ENCODE measurements at places on chromosomes 7 and 10. TPM values are rescaled to one million over a fixed set of nuclear protein-coding genes. Genes with fewer than 3 reads are reported as not detected.

Gene CUZD1
- 1.1 TPM for total RNA-seq

Gene OR2A12
- total RNA-seq, result not detected

Gene TFEC
- total RNA-seq, result 9.1 TPM

Gene LRRC61
- total RNA-seq, result 17.2 TPM

Gene SEC31B
- 10.5 TPM for total RNA-seq

Gene PKD2L1
- 0.19 TPM for total RNA-seq

Gene MYL7
- total RNA-seq, result 0.57 TPM

GRCh38 chr10:57716884-57717283 lies 550.8 kb downstream of the IPMK start:
- H3K4me3 ChIP-seq, result no peak overlapping the region
- no peak overlapping the region for H3K27ac ChIP-seq
- no peaks in the 10 kb centered on the region for H3K4me1 ChIP-seq
- no peaks in the 10 kb centered on the region for H3K36me3 ChIP-seq
- no peak for DNase-seq
- no peaks in the 10 kb centered on the region for H3K27me3 ChIP-seq

- H3K4me3 ChIP-seq, result no peak overlapping the region
- H3K4me1 ChIP-seq, result no peaks in the 10 kb centered on the region
- H3K36me3 ChIP-seq, result no peaks in the 10 kb centered on the region
- no peaks in the 10 kb centered on the region for H3K27me3 ChIP-seq
- no peak for DNase-seq
Measured at GRCh38 chr10:9786576-9786975, 1231.1 kb upstream of the CELF2 start.

DNA sequence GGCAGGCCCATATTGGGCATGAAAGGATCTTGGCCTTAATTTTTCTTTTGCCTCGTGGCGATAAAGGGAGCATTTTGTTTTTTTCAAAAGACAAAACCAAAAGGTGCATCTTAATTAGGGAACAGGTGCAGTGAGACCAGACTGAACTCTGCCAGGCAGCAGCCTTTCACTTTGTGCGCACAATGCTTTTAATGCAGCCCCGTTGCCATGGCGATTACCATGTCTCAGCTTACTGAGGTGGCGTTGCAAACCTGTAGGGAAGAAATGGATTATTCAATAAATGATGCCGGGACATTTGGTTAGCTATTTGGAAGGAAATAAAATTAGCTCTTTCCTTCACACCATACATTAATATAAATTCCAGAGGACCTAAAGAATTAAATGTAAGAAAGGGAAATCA lies 61.9 kb downstream of the MYL10 start:
- no peaks in the 10 kb centered on the region for H3K27me3 ChIP-seq
- no peaks in the 10 kb centered on the region for H3K36me3 ChIP-seq
- H3K27ac ChIP-seq, result no peak overlapping the region
- no peaks in the 10 kb centered on the region for H3K4me1 ChIP-seq

DNA sequence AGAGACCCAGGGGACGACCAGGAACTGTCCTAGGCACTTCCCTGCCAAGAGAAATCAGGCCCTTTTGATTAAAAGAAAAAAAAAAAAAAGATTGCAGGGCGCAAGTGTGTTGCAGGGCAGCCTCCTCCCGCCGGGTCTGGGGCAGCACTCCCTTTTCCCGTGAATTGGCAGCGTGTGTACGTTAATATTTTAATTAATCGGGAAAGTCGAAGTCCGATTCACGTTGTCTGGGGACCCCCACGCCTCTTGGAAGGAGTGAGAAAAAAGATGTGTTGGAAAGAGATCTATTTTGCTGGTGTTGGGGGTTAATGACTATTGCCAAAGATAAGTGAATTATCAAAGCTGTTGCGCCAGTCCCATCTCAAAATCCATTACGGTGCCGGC lies 1.3 kb upstream of the EBF3 start:
- H3K36me3 ChIP-seq, result no peaks in the 10 kb centered on the region
- H3K4me1 ChIP-seq, result peaks cover 14% of the 10 kb centered on the region
- peaks cover 99% of the 10 kb centered on the region for H3K27me3 ChIP-seq
- DNase-seq, result no peak
- H3K4me3 ChIP-seq, result no peak overlapping the region

GRCh38 chr10:23065181-23065948 lies 30.0 kb upstream of the MSRB2 start:
- no peaks in the 10 kb centered on the region for H3K36me3 ChIP-seq
- peaks cover 4% of the 10 kb centered on the region for H3K4me1 ChIP-seq
- no peaks in the 10 kb centered on the region for H3K27me3 ChIP-seq
- DNase-seq, result no peak
- H3K4me3 ChIP-seq, result no peak overlapping the region

DNA sequence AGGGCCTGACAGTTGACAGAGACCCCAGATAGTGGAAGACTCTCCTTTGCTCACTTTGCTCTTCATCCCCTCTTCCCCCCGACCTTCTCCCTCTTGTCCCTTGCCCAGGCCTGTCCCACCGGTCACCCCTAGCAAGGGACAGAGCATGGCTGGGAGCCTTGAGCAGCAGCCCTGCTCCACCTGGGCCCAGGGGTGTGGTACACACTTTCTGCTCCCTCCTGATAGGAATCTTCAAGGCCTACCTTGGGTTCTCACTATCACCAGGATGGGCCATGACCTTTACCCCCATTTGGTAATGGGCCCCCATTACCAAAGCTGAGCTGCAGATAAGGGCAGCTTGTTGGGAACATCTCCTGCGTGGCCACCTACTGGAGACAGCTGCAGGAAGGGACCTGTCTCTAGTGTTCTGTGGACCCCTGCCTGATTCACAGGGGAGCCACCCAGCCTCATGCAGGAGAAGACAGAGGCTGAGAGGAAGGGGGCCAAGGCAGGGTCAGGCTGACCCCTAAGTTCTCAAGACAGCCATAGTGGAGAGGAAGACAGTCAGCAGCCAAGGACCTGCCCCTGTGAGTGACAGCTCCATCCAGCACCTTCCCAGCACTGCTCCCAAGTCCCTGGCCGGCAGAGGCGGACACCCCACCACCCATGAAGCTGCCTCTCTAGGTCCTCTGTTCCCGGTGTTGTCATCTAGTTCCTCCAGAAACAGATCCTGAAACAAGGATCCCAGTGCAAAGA lies 913 bp upstream of the NPC1L1 start:
- H3K36me3 ChIP-seq, result no peaks in the 10 kb centered on the region
- H3K4me3 ChIP-seq, result no peak overlapping the region
- no peak for DNase-seq
- peaks cover 2% of the 10 kb centered on the region for H3K27me3 ChIP-seq
- no peaks in the 10 kb centered on the region for H3K4me1 ChIP-seq

- H3K4me3 ChIP-seq, result no peak overlapping the region
- H3K27me3 ChIP-seq, result no peaks in the 10 kb centered on the region
- no peak for DNase-seq
- H3K27ac ChIP-seq, result no peak overlapping the region
- no peaks in the 10 kb centered on the region for H3K4me1 ChIP-seq
Measured at GRCh38 chr10:36366065-36366464, 724.0 kb upstream of the FZD8 start.

DNA sequence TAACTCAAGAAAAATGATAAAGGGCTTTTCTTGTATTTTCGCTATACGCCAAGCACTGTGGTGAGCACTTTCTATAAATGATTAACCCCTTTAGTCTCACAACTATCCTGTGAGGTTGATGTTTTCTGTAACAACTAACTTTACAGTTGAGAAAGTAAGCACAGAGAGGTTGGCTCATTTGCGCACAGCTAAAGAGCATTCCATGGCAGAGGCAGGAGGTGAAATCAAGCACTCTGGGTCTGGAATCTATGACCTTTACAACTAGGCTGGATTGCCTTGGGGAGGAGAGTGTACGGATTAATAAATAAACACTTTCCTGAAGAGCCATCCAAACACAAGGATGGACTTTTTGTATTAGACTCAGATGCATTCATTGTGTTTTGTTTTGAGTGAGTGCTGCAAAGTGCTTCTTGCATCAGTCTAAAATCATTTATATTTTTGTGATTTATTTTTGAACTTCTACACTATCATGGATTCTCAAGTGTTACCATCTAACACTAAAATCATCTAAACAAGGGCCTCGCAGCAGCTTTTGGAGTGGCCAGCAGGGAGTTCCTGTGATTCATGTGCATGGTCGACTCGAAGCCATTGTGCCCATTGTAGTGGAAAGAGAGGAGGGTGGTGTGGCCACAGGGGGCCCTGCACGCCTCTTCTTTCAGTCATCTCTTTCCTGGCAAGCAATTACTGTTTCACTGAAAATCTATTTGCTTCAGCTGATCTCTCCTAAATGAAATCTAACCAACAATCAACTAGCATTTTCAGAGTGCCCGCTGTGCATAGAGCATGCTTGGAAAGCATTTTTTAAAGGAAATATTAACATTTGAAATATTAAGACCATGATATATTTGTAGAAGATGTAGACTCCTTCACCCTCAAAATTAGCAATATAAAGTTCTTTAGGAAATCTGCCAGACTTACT lies 633.4 kb upstream of the COBL start:
- H3K4me1 ChIP-seq, result no peaks in the 10 kb centered on the region
- H3K4me3 ChIP-seq, result no peak overlapping the region
- H3K27me3 ChIP-seq, result no peaks in the 10 kb centered on the region

- no peaks in the 10 kb centered on the region for H3K27me3 ChIP-seq
- no peaks in the 10 kb centered on the region for H3K36me3 ChIP-seq
- H3K27ac ChIP-seq, result peak overlapping the region; percentile 15
- no peak overlapping the region for H3K4me3 ChIP-seq
- peaks cover 2% of the 10 kb centered on the region for H3K4me1 ChIP-seq
Measured at GRCh38 chr10:26430641-26431163, 7.4 kb upstream of the APBB1IP start.

- H3K27ac ChIP-seq, result no peak overlapping the region
- no peaks in the 10 kb centered on the region for H3K4me1 ChIP-seq
- no peak for DNase-seq
- H3K27me3 ChIP-seq, result no peaks in the 10 kb centered on the region
Measured at GRCh38 chr7:19623676-19624075, 85.2 kb downstream of the POLR1F start.

DNA sequence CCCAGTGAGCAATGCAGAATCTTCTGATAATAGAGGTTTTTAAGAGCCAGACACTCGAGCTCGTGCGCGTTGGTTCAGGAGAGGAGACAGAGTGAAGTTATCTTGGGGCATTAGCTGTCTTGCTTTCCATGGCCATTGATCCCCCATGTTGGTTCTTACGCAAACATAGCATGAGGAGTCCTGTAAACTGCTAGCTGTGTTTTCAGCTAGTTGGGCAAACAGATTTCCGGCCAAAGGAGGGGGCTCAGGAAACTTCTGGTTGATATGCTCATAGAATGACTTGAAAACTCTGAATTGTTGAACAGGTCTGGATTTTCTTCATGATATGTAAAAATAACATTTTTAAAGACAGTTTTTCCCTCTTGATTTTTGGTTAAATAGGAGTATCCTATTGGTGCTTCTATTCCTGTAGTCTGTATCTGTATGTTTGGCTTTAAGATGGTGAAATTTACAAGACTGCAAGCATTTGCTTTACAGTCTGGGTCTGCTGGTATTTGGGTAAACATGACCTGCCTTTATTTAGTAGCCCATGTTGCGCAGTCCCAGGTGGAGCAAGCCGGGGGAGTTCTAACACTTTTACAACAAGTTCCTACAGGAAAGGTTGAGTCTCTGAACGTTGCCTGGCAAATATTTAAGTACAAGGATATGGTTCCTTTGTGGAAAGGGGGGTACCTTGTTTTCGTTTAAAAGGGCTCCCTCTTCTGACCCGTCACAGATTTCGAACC lies 218.4 kb upstream of the KCND2 start:
- H3K4me3 ChIP-seq, result no peak overlapping the region
- no peak for DNase-seq
- H3K36me3 ChIP-seq, result no peaks in the 10 kb centered on the region
- H3K27ac ChIP-seq, result no peak overlapping the region
- no peaks in the 10 kb centered on the region for H3K4me1 ChIP-seq
- no peaks in the 10 kb centered on the region for H3K27me3 ChIP-seq

- peaks cover 7% of the 10 kb centered on the region for H3K27me3 ChIP-seq
- H3K27ac ChIP-seq, result no peak overlapping the region
- H3K4me1 ChIP-seq, result peaks cover 38% of the 10 kb centered on the region
- H3K4me3 ChIP-seq, result no peak overlapping the region
- no peaks in the 10 kb centered on the region for H3K36me3 ChIP-seq
Measured at GRCh38 chr10:113225903-113226302, 275.9 kb downstream of the TCF7L2 start.

- no peaks in the 10 kb centered on the region for H3K27me3 ChIP-seq
- no peak overlapping the region for H3K4me3 ChIP-seq
- peak; percentile 16 for DNase-seq
- H3K27ac ChIP-seq, result peak overlapping the region; percentile 48
Measured at GRCh38 chr7:106870983-106871410, 5.9 kb downstream of the PIK3CG start.

- H3K27me3 ChIP-seq, result no peaks in the 10 kb centered on the region
- no peak overlapping the region for H3K27ac ChIP-seq
- no peak for DNase-seq
- H3K4me3 ChIP-seq, result no peak overlapping the region
- H3K36me3 ChIP-seq, result no peaks in the 10 kb centered on the region
Measured at GRCh38 chr7:143908120-143908519, 6.1 kb upstream of the TCAF1 start.

DNA sequence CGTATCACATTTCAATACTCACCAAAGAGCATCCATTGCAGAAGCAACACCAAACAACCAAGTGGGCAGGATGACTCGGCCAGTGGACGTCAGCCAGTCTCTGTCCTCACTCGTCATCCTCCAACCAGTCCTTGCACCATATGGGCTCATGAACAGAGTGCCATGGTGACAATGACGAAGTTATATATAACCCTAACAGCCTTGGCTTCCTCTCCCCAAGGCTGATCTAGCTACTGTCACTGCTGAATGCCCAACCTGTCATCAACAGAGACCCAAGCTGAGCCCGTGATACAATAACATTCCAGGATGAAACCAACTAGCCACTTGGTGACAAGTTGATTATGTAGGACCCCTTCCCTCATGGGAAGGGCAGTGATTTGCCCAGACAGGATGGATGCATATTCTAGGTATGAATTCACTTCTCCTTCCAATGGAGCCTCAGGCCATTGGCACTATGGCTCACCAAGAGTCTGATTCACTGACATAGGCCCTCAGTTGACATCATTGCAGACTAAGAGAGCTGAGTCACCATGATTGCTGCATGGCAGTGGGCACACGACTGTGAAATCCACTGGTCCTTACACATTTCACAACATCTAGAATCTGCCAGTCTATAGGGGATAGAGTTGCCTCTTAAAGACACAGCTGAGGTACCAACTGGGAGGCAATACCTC lies 26.3 kb upstream of the PPIF start:
- H3K27me3 ChIP-seq, result no peaks in the 10 kb centered on the region
- no peaks in the 10 kb centered on the region for H3K36me3 ChIP-seq
- H3K27ac ChIP-seq, result no peak overlapping the region
- DNase-seq, result no peak
- no peak overlapping the region for H3K4me3 ChIP-seq

Data from thymus (tissue), 14 donors.